Activated naive CD4-positive, alpha-beta T cell (primary cell): ENCODE measurements at places on chromosomes 7 and 10.

GRCh38 chr10:62759599-62760175, 44.8 kb upstream of the ADO start:
- DNase-seq = no peak

- DNase-seq = no peak
Measured at GRCh38 chr7:142327628-142328405, 70.0 kb upstream of the PRSS58 start.

DNA sequence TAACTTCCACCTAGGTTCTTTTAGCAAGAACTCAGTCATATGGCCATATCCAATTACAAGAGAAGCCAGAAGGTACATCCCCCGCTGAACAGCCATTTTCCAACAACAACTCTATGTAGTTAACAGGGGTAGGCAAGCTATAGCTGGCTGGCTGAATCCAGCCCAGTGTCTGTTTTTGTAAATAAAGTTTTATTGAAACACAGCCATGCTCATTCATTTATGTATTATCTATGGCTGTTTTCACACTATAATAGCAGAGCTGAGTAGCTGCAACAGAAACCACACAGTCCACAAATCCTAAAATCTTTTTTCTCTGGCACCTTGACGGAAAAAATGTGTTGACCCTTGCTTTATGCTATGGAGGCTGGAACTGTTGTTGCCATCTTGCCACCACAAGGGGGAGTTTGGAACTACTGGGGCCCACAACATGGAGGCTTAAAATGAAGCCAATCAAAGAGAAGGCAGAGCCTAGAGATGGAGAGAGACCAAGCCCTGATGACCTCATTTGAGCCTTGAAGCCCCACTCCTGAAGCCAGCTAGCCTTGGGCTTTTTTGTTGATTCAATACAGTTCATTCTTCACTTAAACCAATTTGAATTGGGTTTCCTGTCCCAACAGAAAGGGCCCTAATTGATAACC, 33.3 kb upstream of the XPNPEP1 start:
- DNase-seq = no peak

DNA sequence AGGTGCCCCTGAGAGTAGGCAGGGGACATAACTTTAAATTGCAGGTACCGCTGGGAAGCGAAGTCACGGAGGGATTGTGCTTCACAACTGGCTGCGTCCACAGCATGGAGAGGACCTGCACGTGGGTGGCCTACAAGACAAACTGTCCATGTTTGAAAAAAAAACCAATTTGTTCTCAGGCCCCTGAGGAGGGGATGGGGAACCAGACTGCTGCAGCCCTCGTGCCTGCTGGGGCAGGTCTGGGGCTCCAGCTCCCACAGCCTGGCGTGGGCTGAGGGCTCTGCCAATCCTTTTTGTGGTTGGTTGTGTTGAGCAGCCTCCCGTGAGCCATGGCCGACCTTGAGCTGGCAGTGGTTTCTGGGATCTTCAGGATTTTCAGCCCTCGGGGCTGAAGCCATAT, 9.7 kb downstream of the SFRP5 start:
- DNase-seq = no peak

DNA sequence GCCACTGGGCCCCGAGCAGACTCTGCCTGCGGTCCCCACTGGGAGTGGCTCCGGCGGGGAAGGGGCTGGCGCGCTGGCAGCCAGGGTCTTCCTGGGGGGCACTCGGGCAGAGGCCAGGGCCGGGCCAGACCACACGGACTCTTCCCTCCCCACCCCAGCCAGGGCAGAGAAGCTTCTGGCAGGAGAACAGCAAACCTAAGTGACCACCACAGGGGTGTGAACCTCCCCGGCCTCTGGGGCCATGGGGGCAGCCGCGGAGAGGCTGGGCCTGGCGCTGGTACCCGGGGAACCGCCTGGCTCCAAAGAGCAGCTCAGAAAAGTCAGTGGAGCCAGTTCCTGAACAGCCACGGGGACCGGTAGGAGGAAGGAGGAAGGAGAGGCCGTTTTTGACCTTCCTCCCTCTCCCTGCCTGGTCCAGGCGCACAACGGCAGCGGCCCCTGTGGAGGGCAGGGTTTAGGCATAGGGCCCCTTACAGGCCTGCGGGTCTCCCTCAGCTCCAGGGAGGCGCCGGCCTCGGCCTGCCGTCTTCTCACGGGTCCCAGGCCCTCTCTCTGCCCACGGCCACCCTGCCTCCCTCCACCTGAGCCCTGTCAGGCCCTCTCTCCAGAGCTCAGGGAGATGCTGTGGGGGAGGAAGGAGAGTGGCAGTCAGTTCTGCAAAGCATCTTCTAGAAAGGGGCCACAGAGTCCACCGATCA, 51.8 kb downstream of the TMEM209 start:
- no peak for DNase-seq

- DNase-seq = no peak
Measured at GRCh38 chr7:27174874-27175625, 930 bp upstream of the HOXA10 start.

- DNase-seq = no peak
Measured at GRCh38 chr7:158613481-158613880, 25.9 kb upstream of the PTPRN2 start.

DNA sequence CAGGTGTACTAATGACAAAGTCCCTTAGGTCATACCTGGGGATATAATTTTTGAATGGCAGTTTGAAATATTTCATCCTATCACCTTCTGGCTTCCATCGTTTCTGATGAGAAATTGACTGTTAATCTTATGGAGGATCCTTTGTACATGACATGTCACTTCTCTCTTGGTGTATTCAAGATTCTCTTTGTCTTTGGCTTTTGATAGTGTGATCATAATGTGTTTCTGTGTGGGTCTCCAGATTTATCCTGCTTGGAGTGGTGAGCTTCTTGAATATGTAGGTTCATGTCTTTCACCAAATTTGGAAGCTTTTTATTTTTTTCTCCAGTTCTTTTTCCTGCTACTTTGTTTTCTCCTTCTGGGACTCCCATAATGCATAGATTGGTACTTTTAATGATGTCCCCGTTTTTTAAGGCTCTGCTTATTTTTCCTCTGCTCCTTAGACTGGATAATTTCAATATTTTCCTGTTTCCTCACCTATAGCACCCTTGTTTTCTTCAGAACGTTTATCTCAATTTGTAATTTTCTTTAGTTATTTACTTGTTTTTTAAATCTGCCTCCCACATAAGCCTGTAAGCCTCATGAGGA, 4.4 kb downstream of the RBM33 start:
- no peak for DNase-seq

DNA sequence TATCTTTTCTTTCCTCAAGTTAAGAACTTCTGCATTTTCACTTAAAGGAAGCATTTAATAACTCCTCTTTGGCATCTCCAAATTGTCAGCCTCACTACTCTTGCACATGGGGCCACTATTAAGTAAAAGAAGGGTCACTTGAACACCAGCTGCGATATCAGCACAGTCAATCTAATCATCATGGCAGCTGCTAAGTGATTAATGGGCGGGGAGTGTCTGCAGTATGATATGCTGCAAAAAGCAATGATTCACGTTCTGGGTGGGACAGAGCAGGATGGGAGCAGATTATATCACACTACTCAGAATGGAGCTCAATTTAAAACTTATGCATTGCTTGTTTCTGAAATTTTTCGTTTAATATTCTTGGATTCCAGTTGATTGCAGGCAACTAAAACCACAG, 447.4 kb upstream of the PFKP start:
- DNase-seq = no peak

- DNase-seq = no peak
Measured at GRCh38 chr10:3924344-3924743, 139.3 kb upstream of the KLF6 start.

GRCh38 chr7:24857623-24858022, 100.4 kb upstream of the GSDME start:
- no peak for DNase-seq

DNA sequence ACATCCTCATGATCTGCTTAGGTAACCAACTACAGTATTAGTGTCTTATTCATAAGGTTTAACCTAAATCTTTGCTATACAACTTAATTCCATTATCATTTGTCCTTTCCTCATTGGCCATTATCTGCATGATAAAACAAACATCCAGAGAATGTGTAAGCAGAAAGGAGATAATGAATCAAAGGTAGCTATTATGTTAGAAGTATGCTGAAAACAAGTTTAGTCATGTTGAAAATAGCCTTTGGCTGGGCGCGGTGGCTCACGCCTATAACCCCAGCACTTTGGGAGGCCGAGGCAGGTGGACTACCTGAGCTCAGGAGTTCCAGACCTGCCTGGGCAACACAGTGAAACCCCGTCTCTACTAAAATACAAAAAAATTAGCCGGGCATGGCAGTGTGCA, 78.2 kb downstream of the NT5C2 start:
- no peak for DNase-seq

DNA sequence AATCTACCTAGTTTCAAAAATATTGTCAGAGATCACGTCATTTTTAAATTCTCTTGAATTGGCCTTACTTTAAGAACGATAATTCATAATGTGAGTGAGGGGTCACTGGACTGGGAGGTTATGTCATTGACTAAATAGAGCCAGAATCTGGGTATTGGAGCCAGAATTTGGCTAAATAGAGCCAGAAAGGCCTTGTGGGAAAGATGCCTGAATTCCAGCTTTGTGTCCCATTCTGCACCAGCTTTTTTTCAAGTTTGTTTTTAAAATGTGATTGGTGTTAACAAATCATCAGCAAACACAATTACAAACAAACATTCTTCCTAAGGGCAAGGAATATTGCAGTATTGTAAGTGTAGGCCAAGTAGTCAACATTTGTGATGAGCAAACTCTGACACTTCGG, 233.2 kb upstream of the PRKCQ start:
- no peak for DNase-seq

- no peak for DNase-seq
Measured at GRCh38 chr7:24049296-24049695, 234.7 kb upstream of the NPY start.

GRCh38 chr10:16470747-16471146, 33.9 kb downstream of the PTER start:
- DNase-seq = no peak

DNA sequence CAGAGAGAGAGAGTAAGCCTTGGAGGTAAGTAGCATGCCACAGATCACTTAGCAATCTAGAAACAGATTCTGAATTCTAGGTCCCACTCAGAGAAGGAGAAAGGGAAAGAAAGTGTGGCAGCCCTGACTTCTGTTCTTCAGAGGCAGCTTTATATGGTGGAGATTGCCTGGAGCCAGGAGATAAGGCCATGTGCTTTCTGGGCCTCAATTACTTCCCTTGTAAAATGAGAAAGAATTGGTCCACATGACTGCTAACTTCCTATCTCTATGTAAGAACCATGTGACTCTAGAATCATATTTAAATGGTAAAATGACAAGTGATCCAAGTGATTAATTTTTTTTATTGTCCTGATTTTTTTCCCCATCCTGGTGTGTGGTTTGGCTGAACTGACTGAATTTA, 64.1 kb downstream of the HHEX start:
- DNase-seq = no peak
